ENCODE measurements at places on chromosomes 7 and 10. TPM values are rescaled to one million over a fixed set of nuclear protein-coding genes. Genes with fewer than 3 reads are reported as not detected.

The TMEM140 gene
- 8.1 TPM for total RNA-seq

The HOXA2 gene
- total RNA-seq: not detected

The TDRD1 gene
- total RNA-seq: 0.47 TPM

The GPR158 gene
- total RNA-seq: not detected

The FGFR2 gene
- not detected for total RNA-seq

The SNX13 gene
- 19.5 TPM for total RNA-seq

The NXPH1 gene
- not detected for total RNA-seq

The CYP2C8 gene
- not detected for total RNA-seq

The ST8SIA6 gene
- total RNA-seq: not detected

The CALHM3 gene
- not detected for total RNA-seq

The GRID2IP gene
- 0.10 TPM for total RNA-seq
